ENCODE measurements at places on chromosomes 16 and 17.

GRCh38 chr17:4105232-4105631, 37.6 kb downstream of the ZZEF1 start:
- DNase-seq: no peak

DNA sequence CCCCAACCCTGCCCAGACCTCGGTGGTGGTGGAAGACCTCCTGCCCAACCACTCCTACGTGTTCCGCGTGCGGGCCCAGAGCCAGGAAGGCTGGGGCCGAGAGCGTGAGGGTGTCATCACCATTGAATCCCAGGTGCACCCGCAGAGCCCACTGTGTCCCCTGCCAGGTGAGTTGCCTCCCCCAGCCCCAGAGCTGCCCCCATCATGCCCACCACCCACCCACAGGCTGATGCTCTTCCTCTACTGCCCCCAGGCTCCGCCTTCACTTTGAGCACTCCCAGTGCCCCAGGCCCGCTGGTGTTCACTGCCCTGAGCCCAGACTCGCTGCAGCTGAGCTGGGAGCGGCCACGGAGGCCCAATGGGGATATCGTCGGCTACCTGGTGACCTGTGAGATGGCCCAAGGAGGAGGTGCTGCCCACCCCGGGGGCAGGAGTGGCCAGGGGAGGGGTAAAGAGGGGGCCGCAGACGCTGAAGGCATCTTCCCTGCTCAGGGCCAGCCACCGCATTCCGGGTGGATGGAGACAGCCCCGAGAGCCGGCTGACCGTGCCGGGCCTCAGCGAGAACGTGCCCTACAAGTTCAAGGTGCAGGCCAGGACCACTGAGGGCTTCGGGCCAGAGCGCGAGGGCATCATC, 8.4 kb downstream of the GALK1 start:
- DNase-seq: no peak

- peak; percentile 30 for DNase-seq
These were observed 76.6 kb downstream of the CMIP start for GRCh38 chr16:81521141-81521626.

- DNase-seq: no peak
These were observed 51.7 kb downstream of the ASIC2 start for GRCh38 chr17:33241390-33241789.

GRCh38 chr17:35214631-35215273, 20.6 kb upstream of the SLC35G3 start:
- DNase-seq: no peak

DNA sequence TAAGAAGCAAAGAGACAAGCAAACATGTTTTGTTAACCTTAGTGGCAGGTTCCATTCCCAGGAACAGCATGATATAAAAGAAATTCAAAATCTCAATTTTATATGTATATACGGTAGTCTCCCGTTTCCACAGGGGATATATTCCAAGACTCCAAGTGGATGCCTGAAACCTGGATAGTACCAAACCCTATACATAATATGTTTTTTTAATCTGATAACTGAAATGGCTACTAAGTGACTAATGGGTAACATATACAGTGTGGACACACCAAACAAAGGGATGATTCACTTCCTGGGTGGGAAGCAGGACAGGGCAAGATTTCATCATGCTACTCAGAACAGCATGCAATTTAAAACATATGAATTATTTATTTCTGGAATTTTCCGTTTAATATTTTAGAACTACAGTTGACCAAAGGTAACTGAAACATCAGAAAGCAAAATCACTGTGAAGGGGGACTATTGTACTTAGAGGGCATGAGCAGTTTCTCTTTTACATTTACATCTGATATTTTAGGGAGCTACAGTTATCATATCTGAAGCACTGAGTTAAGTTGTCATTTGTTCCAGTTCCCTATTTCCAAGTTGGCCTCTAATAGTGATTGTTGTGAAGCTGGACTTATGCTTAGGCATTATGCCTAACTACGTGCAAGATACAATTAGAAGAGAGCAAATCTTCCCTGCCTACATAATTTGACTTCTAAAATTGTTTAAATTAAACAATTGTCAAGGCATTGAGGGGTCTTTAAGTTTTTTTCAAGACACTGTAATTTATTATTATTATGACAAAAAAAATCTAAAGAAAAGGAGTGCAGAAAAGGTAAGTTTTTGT, 34.1 kb upstream of the ABCA6 start:
- no peak for DNase-seq

DNA sequence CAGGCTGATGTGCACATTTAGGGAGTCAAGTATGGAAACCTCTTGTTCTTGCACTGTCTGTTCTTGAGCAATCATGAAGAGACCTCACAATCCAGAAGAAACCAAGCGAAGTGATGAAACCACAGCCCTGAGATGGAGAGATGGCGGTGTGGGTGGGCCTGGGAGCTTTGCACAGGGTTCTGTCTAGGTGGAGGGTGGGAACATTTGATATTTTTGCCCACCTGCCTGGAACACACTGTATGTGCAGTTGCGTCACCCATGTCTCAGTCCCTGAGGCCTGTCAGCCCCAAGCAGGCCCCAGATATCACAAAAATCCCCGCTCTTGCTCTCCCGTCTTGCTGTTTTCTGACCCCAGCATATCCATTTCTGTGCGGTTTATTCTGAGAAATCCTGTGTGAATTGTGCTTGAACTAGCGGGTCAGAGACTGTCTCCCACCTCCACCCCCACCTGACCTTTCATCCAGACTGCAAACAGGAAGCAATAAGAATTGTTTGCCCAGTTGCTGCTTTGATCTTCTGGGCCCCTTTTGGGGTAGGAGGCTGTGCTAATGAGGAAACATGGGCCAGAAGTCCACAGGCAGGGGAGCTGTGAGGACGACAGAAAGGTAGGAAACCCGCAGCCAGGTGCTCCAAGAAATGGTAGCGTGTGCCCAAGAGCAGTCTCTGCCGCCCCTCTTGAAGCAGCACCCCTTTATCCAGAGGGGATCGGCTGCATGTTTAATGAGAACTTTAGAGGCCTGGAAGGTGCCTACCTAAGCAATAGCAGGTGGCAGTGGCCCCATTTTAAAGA, 183.8 kb downstream of the CCDC182 start:
- no peak for DNase-seq

DNA sequence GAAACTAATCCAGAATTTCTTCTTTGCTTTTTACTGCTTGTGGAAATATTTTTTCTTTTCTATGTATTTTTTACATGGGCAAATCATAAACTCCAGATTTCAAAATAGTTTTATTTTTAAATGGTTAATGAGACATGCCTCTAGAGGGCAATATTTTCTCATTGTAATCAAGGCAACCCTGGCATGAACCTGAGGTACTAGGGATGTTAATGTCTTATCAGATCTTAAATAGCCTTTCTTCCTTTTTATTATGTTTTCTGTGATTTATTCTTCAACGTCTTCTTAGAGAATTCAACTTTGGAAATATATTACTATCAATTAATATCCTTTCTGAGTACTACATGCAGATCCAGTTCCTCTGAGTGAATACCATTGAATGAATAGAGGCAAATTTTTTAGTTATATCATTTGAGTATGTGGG, 324.7 kb downstream of the BCAS3 start:
- no peak for DNase-seq

GRCh38 chr17:56475116-56475515, 118.4 kb upstream of the NOG start:
- no peak for DNase-seq

DNA sequence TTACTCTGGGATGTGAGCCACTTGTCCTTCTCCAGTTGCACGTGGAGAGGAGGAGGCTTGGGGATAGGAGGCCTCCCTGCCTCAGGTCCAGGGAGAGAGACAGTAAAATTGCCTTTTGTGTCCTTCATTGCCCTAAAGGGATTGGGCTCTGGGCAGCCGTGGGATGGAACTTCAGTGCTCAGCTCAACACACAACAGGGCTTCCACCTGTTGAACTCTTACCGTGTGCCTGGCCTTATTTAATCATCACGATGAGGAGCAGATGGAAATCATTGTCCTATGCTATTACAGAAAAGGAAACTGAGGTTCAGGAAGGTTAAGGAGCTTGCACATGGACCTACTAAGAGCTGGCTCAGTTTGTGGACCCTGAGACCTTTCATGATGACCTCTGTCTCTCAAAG, 92.4 kb upstream of the CDC42EP4 start:
- DNase-seq: no peak

DNA sequence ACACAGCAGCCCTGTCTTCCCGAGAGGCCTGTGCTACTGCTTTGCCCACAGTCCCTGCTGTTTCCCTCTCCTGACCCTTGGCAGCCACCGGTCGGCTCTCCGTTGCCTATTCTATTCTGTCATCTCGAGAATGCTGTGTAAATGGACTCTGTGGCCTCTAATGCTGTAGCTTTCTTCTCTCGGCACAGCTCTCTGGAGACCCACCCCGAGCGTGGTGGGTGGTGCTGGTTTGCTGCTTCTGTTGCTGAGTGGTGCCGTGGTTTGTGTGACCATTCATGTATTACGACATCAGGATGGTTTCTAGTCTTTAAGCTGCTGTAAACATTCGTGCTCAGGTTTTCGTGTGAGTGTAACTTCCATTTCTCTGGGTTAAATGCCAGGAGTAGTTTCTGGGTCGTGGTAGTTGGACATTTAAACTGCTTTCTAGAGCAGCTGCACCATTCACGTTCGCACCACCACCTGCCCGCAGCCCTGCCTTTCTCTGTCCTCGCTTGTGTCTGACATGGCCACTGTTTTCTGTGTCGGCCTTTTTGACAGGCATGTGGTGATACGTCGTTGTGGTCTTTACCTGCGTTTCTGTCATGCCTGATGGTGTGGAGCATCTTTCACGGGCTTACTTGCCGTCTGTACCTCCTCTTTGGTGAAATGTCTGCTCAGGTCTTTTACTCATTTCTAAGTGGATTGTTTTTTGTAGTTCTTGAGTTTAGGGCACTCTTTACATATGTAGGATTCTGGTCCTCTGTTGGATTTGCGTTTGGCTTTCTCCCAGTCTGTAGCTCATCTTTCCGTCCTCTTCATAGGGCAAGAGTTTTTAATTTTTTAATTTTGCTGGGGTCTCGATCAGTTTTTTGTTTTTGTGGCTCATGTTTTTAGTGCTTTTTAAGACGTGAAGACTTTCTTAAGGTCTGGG, 47.7 kb upstream of the ZNF750 start:
- DNase-seq: no peak

- no peak for DNase-seq
These were observed 15.4 kb upstream of the RMI2 start for GRCh38 chr16:11329891-11330290.

- no peak for DNase-seq
These were observed 313.0 kb downstream of the SEC14L1 start for GRCh38 chr17:77453613-77454241.

- peak; percentile 63 for DNase-seq
These were observed 29.1 kb downstream of the AKAP1 start for GRCh38 chr17:57114085-57114673.

DNA sequence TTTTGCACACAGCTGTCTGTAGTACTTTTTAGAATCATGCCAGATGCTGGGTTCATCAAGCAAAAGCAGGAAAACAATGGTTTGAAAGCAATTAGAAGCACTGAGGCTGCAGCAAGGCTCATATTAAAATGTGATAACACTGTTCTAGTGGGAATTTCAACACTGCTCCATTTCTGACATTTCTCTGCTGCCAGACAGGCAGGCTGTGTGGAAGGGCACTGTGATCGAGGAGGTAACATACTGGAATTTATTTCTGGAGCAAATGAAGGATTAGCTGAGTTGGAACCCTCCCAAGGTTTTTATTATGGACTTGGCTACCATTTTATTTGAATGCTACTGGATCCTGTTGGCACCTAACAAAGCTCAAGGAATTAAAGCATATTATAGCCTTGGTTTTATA, 66.9 kb downstream of the SKAP1 start:
- DNase-seq: no peak

DNA sequence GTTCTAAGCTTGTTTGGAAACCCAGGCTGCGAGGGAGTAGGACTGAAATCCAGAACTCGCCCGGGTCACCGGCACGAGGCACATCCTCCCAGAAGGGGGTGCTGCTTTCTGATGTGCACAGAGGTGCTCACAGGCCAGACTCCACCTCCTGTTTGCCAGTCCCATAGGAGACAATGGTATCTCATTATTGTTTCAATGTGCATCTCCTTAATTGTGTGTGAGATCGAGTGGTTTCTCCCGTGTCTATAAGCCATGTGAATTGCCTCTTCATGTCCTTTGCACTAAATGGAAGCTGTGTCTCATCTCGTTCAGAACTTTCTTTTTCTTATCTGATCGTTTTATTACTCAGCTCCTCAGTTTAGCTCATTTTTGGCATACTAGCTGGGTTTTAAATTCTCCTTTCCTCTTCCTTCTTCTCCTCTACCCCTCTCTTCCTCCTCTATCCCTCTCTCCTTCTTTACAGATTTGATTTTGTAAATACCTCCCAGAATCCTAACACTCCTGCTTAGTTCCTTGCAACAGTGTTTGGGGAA, 32.1 kb upstream of the PRKCB start:
- DNase-seq: peak; percentile 51

GRCh38 chr16:88700636-88701482, 5.3 kb downstream of the RNF166 start:
- DNase-seq: peak; percentile 87

DNA sequence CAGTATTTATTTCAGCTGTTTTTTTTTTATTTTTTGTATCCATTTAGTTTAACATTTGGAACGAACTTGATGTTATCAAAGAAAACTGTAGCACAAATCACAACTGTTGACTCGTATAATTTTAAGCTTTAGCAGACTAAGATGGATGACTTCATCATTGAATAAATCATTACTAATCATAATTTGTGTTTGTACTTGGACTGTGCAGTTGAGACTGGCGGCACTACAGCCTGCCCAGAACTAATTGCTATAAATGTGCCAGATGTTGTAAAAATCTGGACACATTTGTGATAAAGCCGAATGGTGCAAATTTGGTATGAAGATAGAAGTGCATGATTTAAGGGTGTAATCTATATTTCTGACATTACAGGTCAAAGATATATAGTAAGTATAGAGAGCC, 897.7 kb upstream of the CDH8 start:
- no peak for DNase-seq

DNA sequence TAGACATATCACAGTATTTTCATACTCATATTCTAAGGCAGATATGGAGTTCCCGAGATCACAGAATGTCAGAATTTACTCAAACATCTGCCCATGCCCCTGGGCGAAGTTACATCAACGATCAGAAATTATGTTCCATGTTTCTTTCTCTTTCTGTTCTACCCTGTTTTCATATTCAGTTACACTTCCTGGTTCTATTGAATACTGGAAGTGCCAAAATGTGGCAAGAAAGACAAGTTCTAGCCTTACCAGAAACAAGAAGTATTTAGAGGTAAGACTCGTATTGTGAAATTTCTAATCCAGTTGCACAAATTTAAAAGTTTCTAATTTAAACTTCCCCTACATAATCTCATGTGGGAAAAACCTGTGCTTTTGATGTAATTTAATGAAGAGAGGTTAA, 36.1 kb downstream of the KCNJ2 start:
- no peak for DNase-seq

GRCh38 chr17:37700881-37701280, 44.0 kb downstream of the HNF1B start:
- DNase-seq: no peak

GRCh38 chr17:13346592-13346991, 255.1 kb downstream of the HS3ST3A1 start:
- DNase-seq: no peak

- DNase-seq: no peak
These were observed 12.2 kb downstream of the CCR7 start for GRCh38 chr17:40552806-40553693.

GRCh38 chr17:57138030-57138911, 53.2 kb downstream of the AKAP1 start:
- DNase-seq: no peak

- DNase-seq: no peak
These were observed 47.8 kb downstream of the CCDC57 start for GRCh38 chr17:82164853-82165252.

All from stimulated activated CD4-positive, alpha-beta T cell treated with anti-CD3 and anti-CD28 coated beads, TNF-alpha, amount 100 ng/mL, for 1 hour (primary cell).